ENCODE measurements at places on chromosomes 5 and 9.

DNA sequence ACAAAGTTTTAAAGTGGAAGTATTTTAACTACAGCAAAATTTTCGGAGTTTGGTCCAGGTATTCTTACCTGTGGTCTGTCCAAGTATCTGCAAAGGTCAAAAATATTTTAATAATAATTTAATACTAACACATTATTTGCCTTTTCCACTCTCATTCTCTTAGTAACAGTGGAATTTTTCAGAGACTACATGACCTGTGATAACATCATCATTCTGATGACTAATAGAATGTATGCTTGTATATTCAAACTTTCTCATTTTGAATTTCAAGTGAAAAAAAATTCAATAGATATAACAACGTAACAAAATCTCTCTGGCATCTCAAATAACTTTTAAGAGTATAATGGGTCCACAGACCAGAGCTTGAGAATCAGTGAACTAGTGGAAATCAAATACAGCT, 78.3 kb downstream of the FBXL17 start:
- no peak for DNase-seq

- DNase-seq, result no peak
Measured at GRCh38 chr9:96460470-96460869, 10.5 kb downstream of the HABP4 start.

GRCh38 chr5:38115318-38115827, 143.0 kb upstream of the EGFLAM start:
- DNase-seq, result no peak

DNA sequence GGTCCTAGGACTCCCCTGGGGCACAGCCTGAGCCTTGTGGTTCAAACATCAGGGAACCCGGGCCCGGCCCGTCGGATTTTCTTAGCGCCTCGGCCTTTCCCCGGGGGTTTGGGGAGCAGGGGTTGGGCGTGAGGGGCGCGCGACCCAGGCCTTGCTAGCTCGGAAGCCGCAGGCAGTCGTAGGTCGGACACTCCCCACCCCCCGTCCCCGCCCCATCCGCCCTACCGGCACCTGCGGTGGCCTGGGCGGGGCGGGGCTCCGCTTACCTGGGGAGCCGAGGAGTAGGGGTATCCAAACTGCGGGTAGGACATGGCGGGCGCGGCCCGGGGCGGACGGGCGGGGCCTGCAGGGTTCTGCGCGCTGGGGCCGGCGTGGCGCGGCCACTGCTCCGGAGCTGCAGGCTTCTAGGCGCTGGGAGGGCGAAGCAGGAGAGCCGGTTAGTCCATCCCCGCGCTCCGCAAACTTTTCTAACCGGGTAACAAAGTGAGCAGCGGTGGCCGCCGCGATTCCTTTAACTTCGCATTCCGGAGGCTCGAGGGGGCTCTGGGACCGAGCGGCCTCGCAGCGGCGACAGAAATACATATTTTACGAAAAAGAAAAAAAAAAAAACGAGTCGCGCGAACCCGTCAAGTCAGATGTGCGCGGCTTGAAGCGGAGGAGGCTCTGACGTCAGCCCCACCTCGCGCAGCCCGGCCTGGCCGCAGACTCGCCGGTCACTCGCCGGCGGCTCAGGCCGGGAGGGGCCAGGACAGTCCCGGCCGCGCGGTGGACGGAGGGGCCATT, at the start of gene IRX4:
IRX4 (minus strand) TSS at position 589 of the 783 bp plus-strand sequence; CDS start at position 311, 278 bp downstream.
- no peak for DNase-seq

DNA sequence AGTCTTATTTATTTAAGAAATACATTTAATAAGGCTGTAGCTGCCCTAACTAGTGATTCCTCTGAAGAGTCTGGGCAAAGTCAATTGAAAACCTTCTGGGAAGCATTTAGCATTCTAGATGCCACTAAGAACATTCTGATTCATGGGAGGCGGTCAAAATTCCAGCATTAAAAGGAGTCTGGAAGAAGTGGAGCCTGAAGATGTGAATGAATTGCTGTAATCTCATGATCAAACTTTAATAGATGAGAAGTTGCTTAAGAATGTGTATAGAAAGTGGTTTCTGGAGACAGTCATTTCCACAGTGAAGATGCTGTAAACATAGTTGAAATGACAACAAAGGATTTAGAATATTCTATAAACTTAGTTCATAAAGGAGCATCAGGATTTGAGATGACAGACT, 61.4 kb downstream of the WDR41 start:
- no peak for DNase-seq
